ENCODE measurements at places on chromosomes 3 and 15.

DNA sequence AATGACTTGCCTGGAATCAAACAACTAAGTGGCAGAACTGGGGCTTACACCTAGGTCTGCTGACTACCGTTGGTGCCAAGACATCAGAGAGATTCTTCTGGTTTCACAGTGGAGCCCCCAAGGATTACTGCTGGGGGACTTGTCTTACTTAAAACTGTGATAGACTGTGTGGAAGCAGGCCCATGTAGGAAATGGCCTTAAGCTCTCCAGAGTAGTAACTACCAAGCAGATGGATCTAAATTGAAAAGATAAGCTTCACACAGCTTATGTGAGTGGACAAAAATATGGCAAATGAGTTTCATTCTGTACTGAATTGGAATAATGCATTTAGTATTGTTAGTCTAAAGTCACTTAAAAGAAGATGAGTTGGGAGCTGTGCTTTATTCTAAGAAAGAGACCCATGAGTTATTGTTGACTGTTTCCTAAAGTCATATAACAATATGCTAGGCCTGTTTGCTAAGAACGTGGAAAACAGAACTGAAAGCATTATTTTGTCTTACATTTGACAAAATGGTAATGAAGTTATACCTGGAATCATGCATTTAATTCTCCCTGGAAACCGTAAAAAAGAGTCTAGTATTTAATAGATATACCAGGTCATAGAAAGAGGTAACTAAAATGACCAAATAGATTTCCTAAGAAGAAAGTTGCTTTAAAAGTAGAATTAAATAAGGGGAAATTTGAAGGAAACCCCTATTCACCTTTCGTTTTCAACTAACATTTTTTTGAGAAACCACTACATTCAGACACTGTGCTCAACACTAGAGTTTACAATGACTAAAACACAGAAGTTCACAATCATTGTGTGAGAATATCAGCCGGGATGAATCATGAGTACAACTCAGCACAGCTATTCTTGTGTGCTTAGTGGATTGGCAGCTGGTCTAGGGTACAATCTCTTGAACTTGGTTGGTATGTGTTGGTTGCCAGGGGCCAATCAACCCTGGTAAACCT lies 13.0 kb upstream of the MAPK6 start:
- DNase-seq = no peak

DNA sequence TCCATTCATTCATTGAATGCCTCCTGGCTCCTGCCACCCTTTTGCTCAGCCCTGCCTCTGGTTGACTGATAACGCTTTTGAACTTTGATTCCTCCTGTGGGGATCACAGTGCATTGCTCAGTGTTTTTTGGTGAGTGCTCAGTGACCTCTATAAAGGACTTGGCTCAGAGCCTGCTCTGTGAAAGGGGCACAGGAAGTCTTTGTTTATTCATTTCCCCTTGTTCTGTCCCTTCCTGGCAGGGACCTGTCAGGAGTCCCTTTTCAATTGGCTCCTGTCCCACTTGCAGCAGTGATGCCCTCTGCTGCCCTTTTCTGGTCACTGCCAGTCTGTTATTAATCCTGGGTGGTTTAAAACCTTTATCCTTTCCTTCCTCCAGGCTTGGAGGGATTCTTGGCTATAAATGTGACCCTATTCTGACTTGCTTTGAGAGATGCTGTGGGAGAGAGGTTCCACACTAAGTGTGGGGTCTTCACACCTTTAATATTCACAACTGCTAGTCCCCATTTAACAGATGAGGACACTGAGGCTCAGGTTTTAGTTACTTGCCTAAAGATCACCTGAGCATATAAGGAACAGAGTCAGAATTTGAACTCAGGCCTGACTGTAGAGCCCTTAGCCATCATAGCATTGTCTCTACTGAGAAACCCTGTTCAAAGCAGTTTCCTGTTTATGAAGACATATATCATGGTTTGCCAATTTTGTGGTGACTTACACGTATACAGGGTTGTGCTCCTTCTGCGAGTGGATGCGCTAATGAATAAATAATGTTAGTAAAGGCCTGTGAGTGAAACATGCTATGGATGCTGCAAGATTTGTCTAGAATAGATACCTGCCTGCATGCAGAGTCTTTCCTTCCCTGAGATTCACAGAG lies 23.2 kb upstream of the TATDN2 start:
- peak; percentile 8 for DNase-seq

DNA sequence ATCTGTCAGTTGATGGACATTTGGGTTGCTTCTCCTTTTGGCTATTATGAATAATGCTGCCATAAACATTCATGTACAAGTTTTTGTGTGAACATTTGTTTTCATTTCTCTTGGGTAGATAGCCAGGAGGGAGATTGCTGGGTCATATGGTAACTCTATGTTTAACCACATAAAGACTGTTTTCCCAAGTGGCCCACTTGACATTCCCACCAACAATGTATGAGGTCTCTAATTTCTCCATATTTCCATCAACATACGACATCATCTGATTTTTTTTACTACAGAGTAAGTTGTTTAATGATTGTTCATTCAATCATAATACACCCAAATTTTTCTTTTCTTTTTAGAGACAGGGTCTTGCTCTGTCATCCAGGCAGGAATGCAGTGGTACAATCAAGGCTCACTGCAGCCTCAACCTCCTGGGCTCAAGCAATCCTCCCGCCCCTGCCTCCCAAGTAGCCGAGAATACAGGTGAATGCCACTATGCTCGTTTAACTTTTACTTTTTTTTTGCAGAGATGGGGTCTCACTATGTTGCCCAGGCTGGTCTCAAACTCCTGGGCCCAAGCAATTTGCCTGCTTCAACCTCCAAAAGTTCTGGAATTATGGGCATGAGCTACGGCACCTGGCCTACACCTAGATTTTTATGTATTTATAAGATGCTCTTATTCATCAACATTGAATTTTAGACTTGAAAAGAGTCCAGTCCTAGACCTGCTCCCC lies 6.8 kb downstream of the IP6K1 start:
- DNase-seq = no peak

- no peak for DNase-seq
Measured at GRCh38 chr3:62818347-62818746, 56.9 kb downstream of the CADPS start.

GRCh38 chr15:99472416-99473145 lies 93.2 kb upstream of the MEF2A start:
- no peak for DNase-seq

GRCh38 chr15:39761006-39761405 lies 21.6 kb downstream of the FSIP1 start:
- DNase-seq = no peak

DNA sequence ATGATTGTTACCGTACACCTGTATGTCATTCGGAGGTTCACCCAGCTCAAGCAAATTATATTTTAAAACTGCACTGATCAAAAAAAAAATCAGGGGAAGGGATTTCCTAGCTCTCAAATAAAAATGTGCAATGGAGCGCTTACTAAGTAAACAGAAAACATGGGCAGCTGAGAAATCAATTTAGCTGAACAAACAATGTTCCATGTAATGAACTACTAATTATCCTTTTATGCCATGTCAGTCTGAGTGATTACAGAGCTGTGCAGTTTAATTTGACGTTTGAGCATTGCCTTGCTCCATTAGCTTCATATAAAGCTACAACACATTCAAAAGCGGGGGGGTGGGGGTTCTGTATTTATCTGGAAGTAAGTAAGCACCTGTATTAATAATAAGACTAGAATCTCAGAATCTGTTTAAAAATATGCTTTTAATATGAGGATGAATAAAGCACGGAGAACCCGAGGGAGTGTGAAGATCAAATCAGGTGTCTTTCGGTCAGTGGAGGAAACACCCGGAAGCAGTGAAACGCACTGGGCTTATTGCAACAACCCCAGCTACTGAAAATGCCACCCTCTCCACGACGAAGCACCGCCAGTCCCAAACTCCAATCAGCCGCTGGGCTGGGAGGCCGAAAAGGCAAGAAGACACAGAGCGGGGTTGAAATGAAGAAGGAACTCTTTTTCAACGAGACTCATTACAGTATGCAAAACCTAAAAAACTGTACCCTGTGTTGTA lies 196.5 kb upstream of the ATP11B start:
- peak; percentile 85 for DNase-seq

DNA sequence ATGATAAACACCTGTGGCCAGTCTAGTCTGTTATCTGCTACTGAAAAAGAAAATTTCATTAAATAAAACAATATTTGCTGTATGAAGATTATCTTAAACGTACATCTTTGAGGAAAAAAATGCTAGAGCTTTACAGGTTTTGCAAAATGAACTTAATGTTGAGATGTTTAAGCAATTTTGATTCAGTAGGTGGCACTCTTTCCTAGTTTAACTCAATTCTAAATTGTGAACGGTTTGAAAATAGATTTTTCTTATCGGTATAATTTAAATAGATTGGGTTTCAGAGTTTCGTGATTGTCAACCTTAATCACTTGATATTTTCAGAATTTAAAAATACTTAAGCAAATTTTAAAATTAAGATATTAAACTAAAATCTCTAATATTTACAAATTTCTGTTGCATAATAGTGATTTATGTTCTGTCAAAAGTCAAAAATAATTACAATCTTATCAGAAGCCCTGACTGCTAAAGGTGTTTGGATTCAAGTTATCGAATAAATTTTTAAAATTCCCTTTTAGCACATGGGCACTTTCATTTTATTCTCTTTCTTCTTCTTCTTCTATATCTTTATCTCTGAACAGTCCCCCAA lies 7.0 kb upstream of the RNF111 start:
- no peak for DNase-seq

DNA sequence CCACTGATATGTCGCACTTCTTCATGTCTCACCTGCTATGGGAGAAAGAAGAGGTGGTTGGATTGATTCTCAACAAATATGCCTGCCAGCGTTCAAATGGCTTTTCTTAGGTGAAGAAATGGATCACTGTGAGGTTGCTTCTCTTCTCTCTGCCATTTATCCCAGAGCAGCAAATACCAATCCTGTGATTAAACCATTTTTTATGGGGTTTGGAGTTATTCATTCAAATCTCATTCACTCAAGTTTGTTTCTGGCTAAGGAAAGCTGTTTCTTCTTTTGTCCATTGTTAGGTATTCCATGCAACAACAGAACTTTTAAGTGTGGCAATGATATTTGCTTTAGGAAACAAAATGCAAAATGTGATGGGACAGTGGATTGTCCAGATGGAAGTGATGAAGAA lies 12.2 kb upstream of the C3orf52 start:
- DNase-seq = no peak

DNA sequence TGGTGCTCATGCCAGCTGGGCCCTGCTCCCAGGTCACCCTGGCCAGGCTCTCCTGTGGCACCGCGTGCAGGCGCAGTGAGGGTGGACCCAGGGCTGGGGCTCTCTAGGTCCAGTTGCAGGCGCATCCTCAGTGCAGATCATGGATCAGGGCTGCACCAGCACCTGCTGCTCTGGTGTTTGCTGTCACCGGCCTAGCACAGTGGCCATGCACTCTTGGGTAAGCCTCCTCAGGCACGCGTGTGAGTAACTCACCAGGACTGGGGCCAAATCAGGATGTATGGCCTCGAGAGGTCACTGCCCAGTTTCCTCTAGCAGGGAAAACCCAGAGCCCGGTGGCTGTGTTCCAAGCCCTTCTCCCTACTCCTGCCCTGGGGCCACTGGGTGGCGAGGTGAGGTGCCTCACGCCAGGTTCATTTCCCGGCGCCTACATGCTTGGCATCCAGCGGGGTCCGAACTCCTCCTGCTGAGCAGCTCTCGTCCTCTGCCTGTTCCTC lies 45.5 kb upstream of the SLC41A3 start:
- DNase-seq = no peak

GRCh38 chr15:58564981-58565380 lies 133.2 kb downstream of the LIPC start:
- no peak for DNase-seq

DNA sequence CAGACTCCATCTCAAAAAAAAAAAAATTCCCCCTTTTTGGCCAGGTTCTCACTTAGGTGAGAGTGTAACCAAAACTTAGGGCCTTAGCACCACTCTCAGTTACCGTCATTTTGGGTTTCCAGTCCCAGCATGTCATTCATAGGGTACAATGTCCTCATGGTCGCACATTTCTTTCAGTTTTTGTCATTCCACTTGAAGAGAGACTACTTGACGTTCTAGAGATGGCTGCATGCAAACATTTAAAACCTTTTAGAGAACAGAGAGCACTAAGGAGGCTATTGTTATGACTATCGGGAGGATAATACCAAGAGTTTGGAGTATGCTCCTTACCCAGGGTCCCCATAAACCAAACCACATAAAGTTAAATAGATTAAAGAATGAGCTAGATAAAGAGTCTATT lies 37.9 kb upstream of the THUMPD3 start:
- no peak for DNase-seq

GRCh38 chr15:69556344-69556743 lies 103.7 kb downstream of the RPLP1 start:
- no peak for DNase-seq

DNA sequence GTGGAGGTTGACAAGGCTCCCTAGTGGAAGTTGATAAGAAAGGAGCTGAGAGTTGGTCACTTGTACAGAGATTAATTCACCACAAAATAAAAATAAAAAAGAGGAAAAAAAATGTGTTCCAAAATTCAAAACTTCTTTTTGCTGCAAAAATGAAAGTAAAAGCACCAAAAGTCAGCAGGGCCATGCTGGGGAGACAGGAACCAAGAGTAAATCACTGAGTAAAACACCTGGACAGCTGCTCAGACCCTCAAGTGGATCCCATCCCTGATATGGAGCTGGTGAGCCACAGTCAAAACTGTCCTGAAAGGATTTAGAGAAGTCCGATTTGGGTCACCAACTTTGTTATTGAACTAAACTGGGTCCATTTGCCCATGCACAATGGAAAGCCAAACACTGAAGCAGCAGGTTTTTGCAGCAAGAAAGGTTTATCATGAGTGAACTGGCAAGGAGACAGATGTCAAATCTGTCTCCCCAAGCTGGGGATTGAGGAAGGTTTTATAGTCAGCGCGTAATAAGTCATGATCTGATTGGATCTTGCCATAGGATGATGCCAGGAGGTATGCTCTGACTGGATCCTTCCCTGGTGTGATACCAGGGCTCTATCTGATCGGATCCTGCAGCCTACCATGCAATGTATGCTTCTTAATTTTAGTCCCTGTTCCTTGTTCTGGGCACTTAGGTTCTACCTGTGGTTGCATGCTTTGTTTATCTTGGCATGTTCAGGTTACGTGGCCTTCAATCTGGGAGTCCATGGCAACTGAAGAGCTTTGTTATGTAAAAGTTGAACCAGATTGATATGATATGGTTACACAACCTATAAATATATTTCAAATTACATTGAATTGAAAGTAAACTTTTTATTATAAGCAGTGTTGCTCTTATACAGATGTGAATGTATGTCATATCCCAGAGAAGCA lies 313.2 kb downstream of the POLQ start:
- no peak for DNase-seq
